ENCODE measurements at places on chromosomes 6 and 20.

- DNase-seq = no peak
Observed at GRCh38 chr20:37290158-37290810, 829 bp downstream of the MANBAL start.

DNA sequence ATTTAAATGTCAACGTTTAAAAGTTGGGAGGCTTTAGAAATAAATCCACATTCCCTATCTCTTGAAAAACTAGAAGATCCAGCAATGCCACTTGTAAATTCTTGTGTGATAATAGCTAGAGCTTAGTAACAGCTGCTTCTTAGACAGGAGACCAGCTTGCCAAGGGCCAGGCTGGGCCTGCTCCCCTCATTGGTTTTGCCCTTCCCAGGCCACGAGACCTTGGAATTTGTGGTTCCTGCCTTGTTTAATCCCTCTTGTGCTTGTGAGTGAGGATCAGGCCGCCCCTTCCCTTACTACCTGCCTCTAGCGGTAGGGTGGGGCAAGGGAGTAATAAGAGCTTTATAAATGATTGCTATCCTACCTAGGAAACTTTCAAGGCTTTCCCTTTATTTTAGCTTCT is 363.5 kb downstream of the SYNE1 start:
- DNase-seq = no peak

GRCh38 chr6:54655162-54655561 is 191.4 kb upstream of the FAM83B start:
- DNase-seq = peak; percentile 12

DNA sequence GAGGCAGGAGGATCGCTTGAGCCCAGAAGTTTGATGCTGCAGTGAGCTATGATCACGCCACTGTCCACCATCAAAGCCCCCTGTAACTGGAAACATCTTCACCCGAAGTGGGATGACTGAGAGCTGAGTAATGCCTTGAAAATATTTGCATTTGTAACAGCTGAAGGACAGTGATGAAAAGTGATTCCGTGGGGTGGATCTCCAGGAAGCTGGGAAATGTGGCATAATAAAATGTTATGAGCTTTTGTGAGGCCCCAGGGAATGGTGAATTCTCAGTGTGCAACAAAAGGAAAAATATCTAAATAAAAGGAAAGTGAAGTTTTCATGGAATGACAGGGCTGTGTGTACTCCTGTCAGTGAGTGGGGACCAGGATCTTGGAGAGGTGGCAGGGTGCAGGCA is 92.0 kb downstream of the JAG1 start:
- DNase-seq = peak; percentile 58

GRCh38 chr20:50242863-50243609 is 52.4 kb downstream of the CEBPB start:
- DNase-seq = peak; percentile 45

- no peak for DNase-seq
Observed at GRCh38 chr20:43939762-43940121, 25.1 kb downstream of the TOX2 start.

- peak; percentile 66 for DNase-seq
Observed at GRCh38 chr20:33667676-33668465, 1.1 kb downstream of the ACTL10 start.

DNA sequence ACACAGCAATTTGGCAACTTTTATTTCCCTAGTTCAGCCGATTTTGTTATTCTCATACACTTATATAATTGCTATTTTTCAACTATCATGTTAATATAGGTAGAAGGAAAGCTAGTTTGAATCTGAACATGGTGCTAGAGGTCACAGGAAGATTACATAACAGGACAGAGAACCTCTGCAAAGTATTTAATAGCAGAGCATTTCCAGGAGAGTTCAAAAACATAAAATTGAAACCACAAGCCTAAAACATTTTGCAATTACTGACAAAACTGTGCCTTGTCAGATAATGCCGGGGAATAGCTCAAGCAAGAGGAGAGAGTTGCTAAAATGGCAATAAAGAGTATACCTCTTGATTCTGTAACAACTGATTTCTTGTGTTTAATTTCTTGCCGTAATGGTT is 70.8 kb downstream of the TFAP2B start:
- DNase-seq = no peak

DNA sequence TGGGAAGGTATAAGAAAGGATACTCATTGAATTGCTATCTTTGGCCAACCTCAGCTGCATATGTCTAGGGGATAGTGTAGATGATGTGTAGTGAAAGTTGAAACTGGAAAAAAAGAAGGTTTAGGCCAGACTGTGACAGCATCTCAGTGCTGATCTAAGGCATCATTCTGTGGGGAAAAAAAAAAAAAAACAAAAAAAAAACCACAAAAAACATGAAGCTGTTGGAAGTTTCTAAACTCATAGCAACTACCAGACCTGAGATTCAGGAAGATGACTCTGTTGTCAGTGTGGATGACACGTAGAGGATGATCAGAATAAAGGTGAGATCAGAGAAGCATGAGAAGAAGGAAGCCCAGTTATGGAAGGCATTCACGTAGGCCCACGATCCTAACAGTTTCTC is 100.8 kb upstream of the CNKSR3 start:
- no peak for DNase-seq

DNA sequence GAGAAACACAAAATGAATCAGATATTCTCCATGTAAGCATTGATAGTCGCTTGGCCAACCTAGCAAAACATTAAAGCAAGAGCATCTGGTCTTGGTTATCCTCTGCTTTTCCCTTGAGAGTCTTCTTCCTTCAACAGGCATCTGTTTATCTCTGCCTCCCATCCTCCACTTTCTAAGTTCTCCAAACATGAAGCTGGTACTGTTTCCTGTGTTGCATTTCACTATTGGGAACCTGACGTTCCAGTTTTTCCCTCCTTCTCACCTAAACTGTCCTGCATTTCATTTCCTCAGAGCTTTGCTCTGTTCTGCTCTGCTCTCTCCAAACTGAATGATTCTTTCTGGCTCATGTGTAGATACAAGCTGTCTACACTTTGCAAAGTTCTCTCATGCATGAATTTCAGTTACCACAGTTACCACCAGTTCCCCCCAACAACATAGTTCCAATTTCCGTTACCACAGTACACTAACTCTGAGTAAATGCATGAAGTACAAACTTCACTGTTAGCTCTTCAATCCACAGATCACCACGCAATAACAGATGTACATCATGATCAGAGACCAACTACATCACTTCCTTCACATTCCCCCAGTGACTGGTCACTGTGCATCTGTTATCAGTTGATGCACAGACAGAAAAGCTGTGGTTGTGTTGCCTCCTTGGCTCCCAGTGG is 86.7 kb upstream of the F13A1 start:
- DNase-seq = no peak

GRCh38 chr20:42361402-42361970 is 743.3 kb upstream of the CHD6 start:
- DNase-seq = no peak

Measured in foreskin keratinocyte (primary cell).